ENCODE measurements at places on chromosomes 3 and 15.

DNA sequence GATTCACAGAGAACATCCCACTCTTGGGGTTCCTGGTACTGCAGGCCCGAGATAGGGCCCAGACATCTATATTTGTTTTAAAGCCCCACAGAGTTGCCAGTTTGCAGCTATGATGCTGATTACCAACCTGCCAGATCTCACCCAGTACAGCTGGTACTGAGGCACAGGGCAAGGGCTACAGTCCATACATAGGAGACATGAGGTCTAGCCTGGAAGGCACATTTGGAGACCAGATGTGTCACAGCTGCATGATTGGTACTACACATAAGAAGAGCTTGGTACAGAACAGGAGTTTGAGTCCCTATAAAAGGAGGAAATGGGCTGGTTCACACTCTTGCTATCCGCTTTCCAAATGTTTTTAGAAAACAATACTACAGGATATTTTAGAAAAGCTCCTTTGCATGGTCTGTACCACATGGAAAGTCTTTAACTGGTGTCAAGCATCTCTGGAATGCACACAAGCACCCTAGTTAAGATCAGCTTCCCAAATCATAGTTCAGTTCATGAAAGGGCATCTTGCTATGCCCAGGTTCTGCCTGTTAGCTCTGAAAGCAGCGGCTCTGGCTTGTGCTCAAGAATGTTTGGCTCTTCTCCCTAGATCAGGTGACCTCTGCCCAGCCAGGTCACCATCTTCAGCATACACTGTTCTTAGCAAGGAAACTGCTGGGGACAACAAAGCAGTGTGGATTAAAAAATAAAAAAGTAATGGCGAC lies 20.6 kb downstream of the MTMR14 start:
- DNase-seq, result no peak

- no peak for DNase-seq
These were observed 205.7 kb downstream of the UACA start for GRCh38 chr15:70557521-70558258.

- DNase-seq, result no peak
These were observed 8.1 kb upstream of the CMSS1 start for GRCh38 chr3:99809565-99809964.

DNA sequence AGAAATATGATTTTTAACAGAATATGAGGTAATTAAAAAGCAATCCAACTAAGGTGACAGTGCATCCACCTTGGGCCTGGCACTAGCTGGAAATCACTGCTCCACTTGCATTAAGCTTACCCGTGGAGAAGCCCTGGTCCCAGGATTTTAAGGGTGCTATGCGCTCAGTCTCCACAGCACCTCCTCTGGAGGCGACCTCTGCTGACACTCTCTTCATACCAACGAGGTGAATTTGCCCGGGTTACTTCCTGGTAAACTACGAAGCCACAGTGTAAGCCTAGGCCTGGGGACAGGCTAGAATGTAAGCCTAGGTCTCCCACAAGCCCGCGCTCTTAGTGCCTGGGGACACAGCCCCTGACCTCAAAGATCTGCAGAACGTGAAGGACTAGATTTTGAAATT lies 793 bp downstream of the APOD start:
- no peak for DNase-seq

GRCh38 chr15:62940755-62941361 lies 101.7 kb upstream of the TPM1 start:
- no peak for DNase-seq

- no peak for DNase-seq
These were observed 4.3 kb downstream of the SUCLG2 start for GRCh38 chr3:67650084-67650483.

- no peak for DNase-seq
These were observed 10.5 kb downstream of the CAPN7 start for GRCh38 chr3:15216501-15216900.

DNA sequence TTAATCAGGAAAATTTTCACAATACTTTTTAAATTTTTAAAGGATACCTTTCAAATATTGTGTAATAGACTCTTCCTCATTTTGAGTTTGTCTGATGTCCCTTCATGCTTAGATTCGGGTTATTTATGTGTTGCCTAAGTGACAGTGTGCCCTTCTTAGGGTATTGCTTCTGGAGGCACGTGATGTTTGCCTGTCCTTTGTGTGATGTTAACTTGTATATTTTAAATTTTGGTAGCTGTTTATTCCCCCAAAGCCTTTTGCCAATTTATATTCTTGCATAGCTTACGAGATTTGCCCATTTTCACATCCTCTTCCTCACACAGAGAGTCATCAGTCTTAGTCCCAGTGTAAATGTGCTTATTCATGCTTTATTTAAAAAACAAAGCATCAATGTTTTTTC lies 433.1 kb downstream of the EPHB1 start:
- no peak for DNase-seq

DNA sequence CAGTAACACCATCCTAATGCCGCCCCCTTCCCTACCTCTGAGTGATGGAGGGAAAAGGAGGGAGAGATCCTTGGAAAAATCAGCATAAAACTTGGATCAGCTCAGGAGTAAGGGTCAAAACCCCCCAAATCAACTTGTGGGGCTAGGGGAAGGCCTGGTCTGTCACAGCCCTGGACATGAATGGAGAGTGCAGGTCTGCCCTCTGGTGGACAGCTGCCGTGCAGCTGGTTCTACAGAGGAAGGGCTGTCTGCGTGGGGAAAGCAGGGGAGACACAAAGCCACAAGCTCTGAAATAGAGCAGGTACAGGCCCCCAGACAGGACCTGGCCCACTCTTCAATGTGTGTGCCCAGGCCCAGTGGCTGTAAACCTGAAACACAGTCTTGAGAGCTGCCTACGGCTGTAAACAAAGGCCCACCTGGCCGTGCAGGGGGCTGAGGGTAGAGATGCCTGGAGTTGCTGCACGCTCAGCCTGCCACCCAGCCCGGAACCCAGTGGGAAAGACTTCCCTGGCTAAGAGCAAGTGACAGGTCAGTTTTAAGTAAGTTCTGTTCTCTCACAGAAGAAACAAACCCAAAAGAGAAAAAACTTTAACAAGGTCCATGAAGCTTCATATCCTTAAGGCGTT lies 16.4 kb downstream of the CLK3 start:
- peak; percentile 40 for DNase-seq

DNA sequence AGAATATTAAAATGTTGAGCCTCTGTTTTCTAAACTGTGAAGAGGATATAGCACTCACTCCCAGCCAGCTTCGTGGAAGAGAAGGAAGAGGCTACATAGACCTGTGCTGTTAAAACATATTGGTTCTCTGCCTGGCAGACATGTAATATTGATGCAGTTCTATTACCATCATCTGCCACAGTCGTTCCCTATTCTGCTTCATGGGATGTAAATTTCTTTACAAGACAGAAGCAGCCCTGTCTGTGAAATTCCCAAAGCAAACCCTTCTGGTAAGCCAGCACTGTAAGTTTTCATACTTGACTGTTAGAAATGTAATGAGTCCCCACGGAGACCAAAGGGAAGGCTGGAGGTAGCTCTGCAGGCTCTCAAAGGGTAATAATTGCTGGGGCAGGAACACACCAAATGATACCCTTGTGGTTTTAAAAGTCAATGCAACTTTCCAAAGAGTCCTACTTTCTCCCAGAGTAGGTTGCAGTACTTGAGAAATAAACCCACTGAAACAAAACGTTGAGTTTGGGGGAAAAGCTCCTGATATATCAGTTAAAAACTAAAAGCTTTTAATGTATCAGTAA lies 129.9 kb upstream of the HES1 start:
- DNase-seq, result no peak

DNA sequence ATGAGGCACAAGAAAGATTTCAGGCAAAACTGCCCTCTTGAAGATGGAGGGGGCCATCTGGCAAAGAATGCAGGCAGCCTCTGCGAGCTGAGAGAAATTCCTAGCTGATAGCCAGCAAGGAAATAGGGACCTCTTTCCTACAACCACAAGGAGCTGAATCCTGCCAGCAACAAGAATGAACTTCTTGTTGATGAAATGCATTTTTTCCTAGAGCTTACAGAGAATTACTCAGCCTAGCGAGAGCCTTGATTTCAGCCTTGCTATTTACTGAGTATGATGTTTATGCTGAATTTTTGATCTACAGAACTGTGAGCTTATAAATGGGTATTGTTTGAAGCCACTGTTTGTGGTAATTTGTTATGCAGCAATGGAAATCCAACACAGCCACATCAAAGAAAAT lies 148.5 kb upstream of the NAALADL2 start:
- no peak for DNase-seq

GRCh38 chr3:50572158-50572557 lies 2.8 kb downstream of the HEMK1 start:
- DNase-seq, result peak; percentile 55

- no peak for DNase-seq
These were observed 166.7 kb upstream of the SGO1 start for GRCh38 chr3:20352546-20353179.

GRCh38 chr15:41877631-41878354 lies 16.1 kb downstream of the SPTBN5 start:
- no peak for DNase-seq

DNA sequence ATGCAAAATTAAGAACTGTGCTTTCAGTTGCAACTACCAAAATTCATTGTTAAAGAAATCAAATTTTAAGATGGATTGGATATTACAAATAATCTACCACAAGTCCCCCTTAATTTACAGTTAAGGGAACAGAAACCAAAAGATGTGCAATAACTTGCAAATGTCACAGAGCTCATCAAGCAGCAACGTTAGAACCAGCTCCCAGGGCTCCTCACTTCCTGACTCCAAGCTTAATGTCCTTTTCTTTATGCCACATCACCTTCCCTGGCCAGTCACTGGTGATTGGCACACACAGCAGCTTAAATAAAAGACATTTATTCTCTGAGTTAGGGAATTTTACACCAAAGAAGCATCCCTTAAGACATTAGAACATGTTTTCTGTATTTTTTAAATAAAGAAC lies 159.7 kb downstream of the RSL24D1 start:
- no peak for DNase-seq

DNA sequence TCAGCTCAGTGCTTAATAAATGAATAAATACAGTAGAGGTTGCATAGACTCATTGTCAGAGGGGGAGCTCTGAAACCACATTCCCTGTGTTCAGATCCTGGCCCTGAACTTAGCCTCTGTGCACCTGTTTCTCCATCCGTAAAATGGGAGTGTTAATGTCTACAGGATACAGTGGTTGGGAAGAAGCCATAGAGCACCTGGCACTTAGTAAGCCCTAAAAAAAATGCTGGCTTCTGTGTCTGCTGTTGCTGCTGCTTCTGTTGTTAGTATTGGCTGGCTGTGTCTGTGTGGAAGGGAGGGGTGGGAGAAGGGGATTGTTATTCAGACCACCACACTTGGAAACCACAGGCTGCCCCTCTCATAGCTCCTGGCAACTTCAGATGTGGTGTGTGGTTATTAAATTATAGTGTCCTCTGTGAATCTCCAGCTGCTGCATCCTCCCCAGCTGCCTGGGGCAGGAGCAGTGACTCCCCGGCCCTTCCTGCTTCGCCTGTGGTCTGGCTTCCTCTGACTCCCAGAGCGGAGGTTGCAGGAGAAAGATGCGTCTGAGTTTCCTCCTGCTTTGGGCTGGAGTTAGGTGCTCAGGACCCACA lies 31.0 kb downstream of the FGD5 start:
- no peak for DNase-seq

- DNase-seq, result no peak
These were observed 495.0 kb upstream of the RGMA start for GRCh38 chr15:93583968-93584367.

DNA sequence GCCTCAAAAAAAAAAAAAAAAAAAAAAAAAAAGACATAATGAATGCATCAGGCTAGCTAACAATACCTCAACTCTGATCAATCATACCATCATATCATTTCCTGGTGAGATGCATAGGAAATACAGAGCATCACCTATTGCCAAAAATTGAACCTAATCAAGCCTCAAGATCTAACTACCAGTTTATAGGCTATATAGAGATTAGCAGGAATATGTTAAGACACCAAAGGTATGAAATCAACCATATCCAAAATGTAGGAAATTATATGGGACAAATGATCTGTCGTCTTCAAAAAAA lies 387 bp upstream of the VPS33B start:
- DNase-seq, result no peak

DNA sequence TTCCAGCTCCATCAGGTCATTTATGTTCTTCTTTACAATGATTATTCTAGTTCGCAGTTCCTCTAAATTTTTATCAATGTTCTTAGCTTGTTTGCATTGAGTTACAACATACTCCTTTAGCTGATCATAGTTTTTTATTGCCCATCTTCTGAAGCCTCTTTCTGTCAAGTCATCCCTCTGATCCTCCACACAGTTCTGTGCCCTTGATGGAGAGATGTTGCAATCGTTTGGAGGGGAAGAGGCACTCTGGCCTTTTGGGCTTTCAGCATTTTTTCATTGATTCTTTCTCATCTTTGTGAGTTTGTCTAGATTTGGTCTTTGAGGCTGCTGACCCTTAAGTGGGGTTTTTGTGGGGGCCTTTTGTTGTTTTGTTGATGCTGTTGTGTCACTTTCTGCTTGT lies 234.6 kb upstream of the CBLB start:
- no peak for DNase-seq

DNA sequence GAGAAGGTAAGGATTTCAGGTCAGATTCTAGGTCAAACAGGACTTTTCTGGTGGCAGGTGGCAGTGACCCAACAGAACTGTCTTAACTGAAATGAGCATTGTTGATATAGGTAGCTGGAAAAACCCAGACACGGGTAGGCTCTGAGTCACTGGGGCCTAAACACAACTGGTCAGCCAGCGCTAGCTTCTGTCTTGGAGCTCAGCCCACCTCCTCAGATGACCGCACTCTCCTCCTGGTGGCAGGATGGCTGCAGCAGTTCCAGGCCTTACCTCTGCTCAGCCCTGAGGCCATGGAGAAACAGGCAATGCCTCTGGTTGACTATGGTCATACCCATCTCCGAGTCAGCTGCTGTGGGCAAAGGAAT lies 61.1 kb upstream of the GATA2 start:
- DNase-seq, result no peak

- no peak for DNase-seq
These were observed 318.6 kb upstream of the ICE2 start for GRCh38 chr15:60797444-60798040.

GRCh38 chr3:11846281-11847266 lies at the start of gene TAMM41:
Gene TAMM41, minus strand, starts transcription at chr3:11846885. Its CDS starts 249 bp downstream, at chr3:11846636.
- peak; percentile 70 for DNase-seq

- DNase-seq, result no peak
These were observed 14.2 kb upstream of the SNX22 start for GRCh38 chr15:64137226-64137833.

- DNase-seq, result no peak
These were observed 9.6 kb upstream of the NTRK3 start for GRCh38 chr15:88266170-88266569.

DNA sequence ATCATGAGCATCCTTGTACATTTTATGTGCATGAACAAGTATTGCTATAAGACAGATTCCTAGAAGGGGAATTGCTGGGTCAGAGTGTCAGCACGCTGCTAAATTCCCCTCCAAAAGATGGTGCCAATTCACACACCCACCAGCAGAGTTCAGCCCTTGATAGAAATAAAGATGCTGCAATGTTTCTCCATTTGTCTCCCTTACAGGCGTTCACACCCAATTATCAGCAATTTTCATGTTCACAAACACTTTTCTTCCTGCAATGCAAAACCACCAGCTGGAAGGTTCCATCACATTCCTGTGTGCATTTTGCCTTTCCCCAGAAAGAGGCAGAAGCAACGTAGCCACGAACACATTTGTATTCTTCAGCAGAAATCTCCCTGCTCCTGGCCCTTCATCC lies 3.3 kb upstream of the TAMM41 start:
- DNase-seq, result no peak

GRCh38 chr15:74264081-74264501 lies 28.0 kb downstream of the CCDC33 start:
- no peak for DNase-seq

Measured in stimulated activated CD8-positive, alpha-beta memory T cell treated with anti-CD3 and anti-CD28 coated beads, Interleukin-7, amount 100 ng/mL, for 1 hour (primary cell).